Iris pigment epithelial cell (primary cell): ENCODE measurements at places on chromosomes 3 and 15.
A peak's percentile ranks its signal among the peaks of the same experiment; 100 is the strongest.

DNA sequence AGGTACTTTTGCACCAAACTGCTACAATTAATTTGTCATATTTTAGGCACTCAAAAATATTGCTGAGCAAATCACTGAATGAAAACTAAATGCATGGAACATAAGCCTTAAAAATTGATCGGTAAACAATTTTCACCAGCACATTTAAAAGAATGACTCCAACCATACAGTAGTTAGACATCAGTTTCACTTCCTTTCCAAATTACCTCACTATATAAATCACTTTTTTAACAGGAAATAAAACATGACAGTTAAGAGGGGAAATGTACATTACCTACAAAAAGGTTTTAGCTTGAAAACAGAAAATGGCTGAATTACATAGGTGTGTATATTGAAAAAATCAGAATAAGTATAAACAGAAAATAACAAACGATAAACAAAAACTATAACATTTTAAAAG, 108.4 kb downstream of the SERPINI1 start:
- no peak for DNase-seq

DNA sequence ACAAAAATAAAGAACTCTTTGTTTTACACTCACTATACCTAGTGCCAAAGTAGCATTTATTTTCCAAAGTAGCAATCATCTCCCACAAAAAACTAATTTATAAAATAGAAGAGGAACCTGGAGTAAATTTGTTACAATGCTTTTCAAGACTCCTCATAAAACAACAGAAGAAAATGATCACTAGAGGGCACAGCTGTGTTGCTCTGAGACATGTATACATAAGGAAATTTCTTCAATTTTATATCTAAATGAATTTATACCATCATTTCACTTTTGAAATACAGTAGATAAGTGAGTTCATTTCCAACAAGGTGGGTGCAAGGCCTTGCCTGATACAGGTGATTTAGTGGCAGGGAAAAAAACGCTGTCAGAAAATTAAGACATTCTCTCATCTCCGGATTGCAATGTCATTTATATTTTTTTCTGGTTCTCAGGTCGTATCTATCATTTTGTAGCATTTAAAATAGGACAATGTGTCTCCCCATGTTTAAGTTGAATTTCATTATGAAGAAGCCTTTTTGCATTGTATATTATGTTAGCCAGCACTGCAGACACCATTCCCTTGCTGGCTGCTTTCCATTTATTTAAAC, 25.3 kb upstream of the ARHGEF26 start:
- DNase-seq: peak; percentile 54

- peak; percentile 38 for DNase-seq
These were observed 449 bp downstream of the ROBO1 start for GRCh38 chr3:79767194-79767904.

DNA sequence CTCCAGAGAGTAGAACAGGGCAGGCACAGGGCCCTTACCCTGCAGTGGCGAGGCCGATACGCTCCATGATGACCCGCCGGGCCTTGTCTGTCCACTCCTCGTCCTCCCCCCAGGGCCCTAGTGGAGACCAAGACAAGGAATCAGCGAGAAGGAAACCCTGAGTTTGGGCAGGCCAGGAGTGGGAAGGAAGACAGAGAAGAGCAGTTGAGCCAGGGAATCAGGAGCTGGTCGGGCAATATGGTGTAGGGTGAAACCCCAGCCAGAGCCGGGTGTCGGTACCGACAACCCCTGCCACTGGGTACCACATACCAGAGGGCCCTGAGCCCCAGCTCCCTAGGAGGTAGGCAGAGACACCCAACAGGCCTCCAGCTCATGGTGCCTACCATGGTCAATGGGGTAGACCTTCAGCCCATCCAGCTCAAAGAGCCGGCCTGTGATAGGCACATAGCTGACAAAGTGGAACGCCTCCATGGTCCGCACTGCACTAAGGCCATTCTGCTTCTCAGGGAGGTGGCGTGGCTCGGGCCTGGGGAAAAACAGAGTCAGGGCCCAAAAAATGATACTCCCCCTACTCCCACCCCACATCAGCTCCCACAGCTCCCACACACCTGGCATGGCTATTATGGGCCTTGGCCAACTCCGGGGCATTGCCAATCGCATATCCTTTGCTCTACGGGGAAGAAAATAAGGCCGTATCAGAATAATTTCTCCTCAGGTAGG, 38.0 kb downstream of the SEMA3G start:
- DNase-seq: no peak

DNA sequence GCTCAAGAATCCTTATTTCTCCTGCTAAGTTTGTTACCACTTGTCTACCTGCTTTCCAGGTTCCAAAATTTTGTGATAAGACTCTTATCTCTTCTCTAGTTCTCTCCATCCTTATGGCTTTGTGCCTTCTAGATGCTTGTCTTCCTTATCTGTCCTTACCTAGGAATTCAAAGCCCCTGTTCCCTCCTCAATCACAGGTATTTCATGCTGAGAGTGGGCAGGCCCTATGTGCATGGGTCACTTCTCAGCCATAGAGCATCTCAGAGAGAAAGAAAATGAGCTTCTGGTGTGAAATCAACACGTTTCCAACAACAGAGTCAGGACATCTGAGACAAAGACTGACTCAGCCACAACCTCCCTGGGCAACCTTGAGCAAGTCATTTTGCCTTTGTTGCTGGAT, 214.1 kb upstream of the TLE3 start:
- DNase-seq: no peak

DNA sequence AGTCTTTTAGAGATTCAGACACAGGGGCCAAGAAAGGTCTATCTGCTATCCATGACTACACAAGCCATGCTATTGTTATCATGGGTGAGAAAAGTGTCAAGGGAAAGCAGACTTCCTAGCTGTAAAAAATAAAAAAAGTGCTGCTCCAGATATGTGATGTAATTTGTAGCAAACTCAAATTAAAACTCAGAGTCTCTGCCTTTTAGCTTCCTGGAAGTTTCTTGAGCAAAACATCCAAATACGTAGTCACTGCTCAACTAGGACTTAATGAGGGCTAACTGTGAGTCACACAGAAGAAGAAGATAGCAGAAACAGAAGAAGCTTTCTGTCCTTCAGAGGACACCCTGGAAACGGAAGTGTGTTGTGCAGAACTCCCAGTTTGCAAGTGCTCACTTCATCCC, 393.4 kb upstream of the NR2F2 start:
- DNase-seq: peak; percentile 26

DNA sequence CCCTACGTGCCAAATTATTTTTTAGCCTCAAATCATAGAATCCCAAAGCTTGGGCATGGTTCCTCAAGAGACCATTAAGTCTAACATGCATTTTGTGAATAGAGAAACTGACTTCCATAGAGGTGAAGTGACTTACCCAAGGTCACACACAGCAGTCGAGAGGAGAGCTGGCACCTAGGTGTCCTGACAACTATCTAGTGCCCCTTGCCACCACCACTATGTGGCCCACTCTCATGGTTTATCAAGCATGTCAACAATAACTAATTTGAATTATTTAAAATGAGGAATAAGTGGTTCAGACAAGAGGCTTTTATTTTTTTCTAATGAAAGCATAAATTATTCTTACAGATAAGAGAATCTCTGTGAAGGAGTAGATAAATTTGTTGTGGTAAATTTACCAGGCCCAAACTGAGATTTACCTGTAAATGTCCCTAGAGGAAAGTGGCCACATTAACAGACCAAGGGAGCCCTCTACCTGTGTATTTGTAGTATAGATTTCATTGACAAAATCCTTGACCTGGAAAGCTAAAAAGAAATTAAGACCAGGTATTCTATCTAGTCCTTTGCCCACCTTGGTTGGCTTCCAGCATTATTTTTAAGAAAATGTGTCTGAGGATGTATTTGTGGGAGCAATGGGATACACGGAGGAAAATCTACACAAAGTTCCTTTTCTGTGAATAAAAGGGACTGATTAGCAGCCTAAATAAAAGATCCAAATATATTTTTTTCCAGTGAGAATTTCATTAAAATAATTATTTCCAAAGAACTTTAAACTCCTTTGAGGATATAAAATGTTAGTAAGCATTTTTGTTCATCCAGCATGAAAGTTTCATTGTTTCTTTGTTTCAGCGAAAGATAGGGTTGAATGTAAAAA, 49.1 kb downstream of the IQCH start:
- DNase-seq: peak; percentile 42

DNA sequence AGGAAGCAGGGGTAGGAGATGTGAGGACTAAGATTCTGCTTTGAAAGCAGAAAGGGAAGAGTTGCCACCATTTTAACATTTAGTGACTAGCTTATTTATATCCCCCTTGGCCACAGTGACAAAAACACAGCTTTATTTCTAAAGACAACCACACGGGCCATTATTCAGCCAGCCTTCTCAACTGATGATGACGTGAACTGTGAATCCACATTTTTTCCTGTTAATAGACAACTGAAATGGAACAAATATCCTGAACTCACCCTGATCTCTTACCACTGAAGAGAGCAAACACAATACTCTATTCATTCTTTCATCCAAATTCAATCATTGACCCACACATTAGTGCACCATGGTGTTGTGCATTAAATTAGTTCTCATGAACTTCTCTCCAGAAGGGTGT, 145.1 kb downstream of the TNIK start:
- DNase-seq: no peak

DNA sequence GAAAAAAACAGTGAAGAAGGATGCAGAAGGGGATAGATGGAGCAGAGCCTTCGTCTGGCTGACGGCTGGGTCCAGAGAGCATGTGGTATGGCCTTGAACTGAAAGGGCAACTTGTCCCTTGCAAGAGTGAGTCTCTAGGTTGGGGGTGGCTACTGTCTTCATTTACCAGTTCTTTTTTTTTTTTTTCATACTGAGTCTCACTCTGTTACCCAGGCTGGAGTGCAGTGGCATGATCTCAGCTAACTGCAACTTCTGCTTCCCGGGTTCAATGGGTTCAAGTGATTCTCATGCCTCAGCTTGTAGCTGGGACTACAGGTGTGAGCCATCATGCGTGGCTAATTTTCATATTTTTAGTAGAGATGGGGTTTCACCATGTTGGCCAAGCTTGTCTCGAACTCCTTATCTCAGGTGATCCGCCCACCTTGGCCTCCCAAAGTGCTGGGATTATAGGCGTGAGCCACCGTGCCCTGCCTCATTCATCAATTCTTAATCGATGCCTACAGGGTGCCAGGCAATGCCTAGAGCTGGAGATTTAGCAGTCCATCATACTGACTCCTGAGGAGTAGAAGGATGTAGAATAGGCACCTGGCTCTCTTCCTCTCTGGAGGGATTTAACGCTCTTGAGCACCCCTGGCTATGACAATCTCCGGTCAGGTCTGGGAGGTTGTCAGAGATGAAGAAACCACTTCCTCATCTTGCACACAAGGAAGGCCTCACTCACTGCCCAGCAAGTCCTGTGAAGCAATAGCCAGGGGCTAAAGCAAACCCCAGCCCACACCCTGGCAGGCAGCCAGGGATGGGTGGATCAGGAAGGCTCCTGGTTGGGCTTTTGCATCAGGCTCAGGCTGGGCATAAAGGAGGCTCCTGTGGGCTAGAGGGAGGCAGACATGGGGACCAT, at the start of gene CAMP:
CAMP (plus strand) TSS at position 880 of the 898 bp plus-strand sequence; CDS start at position 897, 17 bp downstream.
- DNase-seq: peak; percentile 75

DNA sequence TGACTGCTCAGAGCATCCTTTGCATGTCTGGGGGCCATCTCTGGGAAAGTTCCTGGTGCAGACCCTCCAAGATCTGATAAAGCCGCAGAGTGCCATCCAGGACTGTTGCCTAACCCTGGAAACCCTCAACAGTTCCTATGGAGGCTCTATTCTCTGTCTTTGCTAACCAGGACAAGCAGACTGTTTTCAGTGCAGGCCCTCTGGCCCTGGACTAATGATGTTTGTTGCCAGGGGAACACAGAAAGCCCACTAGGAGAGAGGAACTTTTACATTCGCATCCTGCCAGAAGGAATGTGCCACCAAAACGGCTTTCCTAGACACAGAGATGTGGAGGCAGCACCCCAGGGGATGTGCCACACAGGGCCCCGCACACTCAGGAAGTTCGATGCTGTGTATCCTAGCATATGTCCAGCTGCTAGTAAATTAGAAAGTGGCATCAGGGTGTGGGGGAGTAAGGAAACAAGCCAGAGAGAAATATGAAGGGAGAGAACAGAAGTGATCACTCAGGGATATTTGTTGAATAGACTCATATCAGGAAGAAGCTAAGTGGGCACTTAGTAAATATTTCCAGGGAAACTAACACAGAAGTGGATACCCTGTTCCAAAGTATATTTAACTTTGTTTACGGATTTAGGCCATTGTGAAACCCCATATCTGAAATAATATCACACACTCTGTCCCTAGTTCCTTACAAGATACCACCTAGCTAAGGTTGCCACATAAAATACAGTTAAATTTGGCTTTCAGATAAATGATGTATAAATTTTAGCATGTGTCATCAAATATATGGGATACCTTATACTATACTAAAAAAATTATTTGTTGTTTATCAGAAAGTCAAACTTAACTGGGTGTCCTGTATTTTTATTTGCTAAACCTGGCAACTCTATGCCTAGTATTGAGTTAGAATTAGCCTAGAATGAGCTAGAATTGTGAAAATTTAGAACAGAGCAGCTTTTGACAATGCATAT, 29.9 kb upstream of the TMOD3 start:
- DNase-seq: no peak

DNA sequence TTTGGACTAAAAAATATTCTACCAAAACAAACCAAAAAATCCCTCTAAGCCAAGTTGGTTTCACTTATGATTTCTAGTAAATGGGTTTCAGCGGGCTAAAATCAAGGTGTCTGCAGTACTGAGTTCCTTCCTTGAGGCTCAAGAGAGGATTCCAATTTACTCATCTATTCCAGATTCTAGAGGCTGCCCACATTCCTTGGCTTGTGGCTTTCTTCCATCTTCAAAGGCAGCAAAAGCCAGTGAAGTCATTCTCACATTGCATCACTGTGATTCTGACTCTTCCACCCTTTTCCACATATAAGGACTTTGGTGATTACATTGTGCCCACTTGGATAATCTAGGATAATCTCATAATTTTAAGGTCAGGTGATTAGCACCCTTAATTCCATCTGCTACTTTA, 48.1 kb downstream of the DPPA2 start:
- peak; percentile 11 for DNase-seq

GRCh38 chr3:123535580-123535979, 49.3 kb downstream of the HACD2 start:
- peak; percentile 65 for DNase-seq

DNA sequence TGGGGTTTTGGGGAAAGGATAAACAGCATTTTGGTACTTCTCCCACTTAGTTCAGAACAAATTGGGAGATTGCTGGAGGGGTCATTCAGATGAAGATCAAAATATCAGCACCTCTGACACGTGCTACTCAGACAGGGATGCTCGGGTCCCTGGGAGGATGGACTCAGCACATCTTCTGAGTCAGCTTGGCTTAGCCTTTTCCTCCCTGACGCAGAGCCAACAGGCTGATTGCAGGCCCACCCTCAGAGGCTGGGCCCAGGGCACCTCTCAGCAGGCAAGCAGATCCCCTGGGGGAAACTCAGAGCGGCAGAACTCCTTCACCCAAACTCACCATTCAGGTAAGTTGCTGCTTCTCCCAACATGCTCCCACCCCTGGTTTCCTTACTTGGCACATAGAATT, 304.9 kb downstream of the TLE3 start:
- DNase-seq: no peak

DNA sequence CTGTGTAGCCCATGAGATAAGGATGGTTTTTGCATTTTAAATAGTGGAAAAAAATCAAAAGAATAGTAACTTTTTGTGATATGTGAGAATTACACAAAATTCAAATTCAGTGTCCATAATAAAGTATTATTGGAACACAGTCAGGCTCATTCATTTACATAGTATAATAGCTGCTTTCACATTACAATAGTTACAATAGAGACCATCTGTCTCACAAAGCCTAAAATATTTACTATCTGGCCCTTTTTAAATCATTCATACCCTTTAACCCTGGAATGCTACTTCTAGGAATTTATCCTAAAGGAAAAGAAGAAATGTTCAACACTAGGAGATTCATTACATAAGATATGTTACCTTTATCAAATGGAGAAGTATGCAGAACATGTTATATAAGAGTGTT, 35.5 kb upstream of the TM4SF4 start:
- no peak for DNase-seq
